ENCODE measurements at places on chromosomes 2 and 18. TPM values are rescaled to one million over a fixed set of nuclear protein-coding genes. Genes with fewer than 3 reads are reported as not detected.

Gene B4GALT6
- 1.7 TPM for total RNA-seq

Gene ITGA6
- 14.9 TPM for total RNA-seq

DNA sequence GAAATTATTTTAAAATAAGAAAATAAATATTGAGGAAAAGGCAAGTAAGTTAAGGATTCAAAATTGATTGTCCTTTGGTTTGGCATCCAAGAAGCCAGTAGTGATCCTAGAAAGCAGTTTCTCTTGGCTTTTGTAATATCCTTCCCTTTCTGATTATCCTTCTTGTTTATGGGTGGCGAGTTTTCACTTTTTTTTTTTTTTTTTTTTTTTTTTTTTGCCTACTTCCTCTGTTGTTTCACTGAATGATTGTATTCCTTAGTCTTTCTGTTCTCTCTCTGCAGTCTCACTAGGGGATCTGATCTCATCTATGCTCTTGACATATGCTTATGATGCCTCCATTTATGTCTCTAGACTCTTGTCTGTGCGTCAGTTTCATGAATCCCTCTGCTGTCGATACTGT lies 4.2 kb downstream of the NAPG start:
- no peaks in the 10 kb centered on the region for H3K36me3 ChIP-seq
- no peak overlapping the region for H3K27ac ChIP-seq
- H3K27me3 ChIP-seq: no peaks in the 10 kb centered on the region
- H3K4me3 ChIP-seq: no peak overlapping the region
- H3K4me1 ChIP-seq: no peaks in the 10 kb centered on the region

Gene EMILIN2
- total RNA-seq: 2.1 TPM

- no peaks in the 10 kb centered on the region for H3K36me3 ChIP-seq
- DNase-seq: no peak
- no peak overlapping the region for H3K4me3 ChIP-seq
- no peaks in the 10 kb centered on the region for H3K27me3 ChIP-seq
- no peaks in the 10 kb centered on the region for H3K4me1 ChIP-seq
- H3K27ac ChIP-seq: no peak overlapping the region
Observed at GRCh38 chr2:204356151-204356641, 189.1 kb upstream of the PARD3B start.

DNA sequence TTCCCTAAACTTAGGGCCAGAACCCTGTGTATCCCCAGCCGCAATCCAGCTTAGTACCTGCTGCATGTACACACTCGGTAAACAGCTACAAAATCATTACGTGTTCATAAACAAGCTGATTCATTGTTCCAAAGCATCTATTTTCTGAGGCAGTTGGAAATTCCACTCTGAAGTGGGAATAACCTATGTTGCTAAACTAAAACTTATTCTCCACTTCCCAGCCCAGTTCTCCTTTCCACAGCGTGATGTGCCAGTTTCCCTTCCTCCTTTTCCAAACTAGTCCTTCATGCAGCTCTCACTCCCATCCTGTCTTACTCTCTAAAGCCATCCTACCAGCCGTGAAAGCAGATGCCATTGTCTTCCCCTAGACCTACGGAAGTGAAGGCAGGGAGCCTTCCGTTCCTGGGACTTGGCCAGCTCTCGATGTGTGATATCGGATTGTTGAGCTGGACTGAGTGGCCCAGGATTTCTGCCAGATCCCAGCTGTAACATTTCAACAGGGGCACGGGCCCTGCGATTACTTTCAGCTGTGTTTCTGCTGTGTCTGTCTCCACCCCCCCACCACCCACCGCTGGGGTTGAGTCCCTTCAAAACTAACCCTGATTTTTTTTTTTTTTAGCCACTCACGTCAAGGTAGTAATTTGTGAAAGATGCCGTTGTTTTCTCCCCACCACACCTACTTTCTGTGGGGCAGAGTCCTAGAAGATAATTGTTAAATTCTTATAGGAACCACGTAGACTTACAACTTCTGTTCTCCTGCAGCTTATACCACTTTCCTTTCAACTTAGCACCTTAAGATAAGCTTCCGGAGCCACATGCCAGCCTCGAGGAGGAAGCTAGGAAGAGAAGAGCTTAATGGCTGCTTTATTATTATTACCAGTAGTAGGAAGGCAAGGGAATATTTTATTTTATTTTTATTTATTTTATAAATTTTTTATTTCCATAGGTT lies 100.9 kb downstream of the CRIM1 start:
- H3K4me3 ChIP-seq: no peak overlapping the region
- no peaks in the 10 kb centered on the region for H3K4me1 ChIP-seq
- no peaks in the 10 kb centered on the region for H3K36me3 ChIP-seq
- no peak for DNase-seq
- peak overlapping the region; percentile 6 for H3K27ac ChIP-seq
- no peaks in the 10 kb centered on the region for H3K27me3 ChIP-seq

DNA sequence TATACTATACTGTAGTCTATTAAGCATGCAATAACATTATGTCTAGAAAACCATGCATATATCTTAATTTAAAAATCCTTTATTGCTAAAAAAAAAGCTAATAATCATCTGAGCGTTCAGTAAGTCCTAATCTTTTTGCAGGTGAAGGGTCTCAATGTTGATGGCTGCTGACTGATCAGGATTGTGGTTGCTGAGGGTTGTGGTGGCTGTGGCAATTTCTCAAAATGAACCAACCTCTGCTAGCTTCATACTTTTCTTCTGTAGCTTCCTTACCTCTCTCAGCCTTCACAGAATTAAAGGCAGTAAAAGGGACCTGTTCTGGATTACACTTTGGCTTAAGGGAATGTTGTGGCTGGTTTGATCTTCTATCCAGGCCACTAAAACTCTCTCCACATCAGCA lies 235.8 kb downstream of the NBAS start:
- H3K36me3 ChIP-seq: no peaks in the 10 kb centered on the region
- H3K4me3 ChIP-seq: no peak overlapping the region
- H3K4me1 ChIP-seq: no peaks in the 10 kb centered on the region
- no peak overlapping the region for H3K27ac ChIP-seq
- DNase-seq: no peak

- H3K27me3 ChIP-seq: no peaks in the 10 kb centered on the region
- H3K4me3 ChIP-seq: no peak overlapping the region
- no peaks in the 10 kb centered on the region for H3K4me1 ChIP-seq
- no peak for DNase-seq
Observed at GRCh38 chr2:239387811-239388210, 13.0 kb downstream of the HDAC4 start.
